ENCODE measurements at places on chromosomes 4 and X.

DNA sequence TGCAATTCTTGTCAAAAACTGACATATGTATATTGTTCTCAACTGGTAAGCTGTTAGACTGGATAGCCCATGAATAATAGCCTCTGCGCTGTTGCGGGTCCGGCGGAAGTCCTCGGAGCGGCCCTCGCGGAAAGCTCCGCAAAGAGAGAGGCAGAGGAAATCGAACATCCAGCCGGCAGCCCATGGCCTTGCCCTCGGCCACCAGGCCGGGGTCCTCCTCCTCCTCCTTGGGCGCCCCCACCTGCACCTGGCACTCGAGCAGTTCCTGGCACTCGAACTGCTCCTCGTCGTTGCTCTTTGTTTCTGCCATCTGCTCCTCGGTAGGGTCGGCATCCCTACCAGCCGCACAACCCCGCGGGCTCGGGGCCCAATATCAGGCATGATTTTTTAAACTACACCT, 1176.3 kb downstream of the PCDH18 start:
- DNase-seq = no peak

- peak; percentile 14 for DNase-seq
Observed at GRCh38 chrX:58025979-58026378, 115.7 kb upstream of the ZXDA start.

DNA sequence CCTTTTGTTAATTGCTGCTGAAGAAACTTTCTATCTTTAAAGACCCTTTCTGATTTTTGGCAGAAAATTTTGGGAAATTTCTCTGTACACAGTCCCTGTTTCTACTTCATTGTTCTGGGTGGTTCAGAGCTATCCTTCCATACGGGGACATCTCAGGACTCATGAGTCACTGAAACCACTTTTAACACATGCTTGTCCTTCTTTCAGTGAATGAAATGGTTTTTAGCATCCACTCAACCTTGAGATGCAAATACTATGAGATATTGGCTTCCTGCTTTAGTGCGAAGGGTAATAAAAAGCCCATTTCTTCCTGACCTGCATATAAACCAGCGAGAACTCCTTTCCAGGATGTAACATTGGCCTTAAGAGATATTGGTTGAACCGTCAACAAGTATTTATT, 158.0 kb downstream of the REPS2 start:
- no peak for DNase-seq

DNA sequence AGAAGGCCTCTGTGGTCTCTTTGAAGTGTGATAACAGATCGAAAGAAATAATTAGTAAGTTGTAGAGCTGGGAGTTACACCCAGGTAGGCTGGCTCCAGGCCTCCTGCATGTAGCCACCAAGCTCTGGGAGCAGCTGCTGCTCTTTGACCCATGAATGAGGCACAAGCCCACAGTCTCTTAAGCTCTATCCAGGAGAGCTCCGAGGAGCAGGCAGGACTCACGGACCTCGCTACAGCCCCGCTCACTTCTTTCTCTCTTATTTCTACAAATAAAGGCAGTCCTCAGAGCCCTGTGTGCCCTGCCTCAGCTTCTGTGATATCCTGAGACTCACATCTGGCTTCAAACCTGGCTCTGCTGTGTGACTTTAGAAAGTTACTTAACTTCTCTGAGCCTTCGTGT, 86.9 kb downstream of the EVC start:
- no peak for DNase-seq

DNA sequence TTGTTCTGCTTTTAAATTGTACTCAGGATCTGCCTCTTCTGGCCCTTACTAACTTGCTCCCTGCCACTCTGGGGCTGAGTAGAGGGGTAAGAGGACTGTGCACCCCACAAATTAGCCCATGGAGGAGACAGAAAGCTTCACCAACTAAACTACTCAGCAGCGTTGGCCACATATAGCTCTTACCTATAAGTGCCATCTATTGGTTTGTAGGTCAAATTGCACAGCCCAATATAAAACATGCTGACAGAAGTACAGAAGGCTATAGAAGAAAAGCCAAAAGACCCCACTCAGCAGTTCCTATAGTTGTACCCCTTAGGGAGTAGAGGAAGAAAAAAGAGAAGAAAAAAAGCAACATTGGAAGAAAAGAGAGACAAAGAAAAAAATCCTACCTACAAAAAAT, 341.2 kb upstream of the FMR1 start:
- DNase-seq = no peak

DNA sequence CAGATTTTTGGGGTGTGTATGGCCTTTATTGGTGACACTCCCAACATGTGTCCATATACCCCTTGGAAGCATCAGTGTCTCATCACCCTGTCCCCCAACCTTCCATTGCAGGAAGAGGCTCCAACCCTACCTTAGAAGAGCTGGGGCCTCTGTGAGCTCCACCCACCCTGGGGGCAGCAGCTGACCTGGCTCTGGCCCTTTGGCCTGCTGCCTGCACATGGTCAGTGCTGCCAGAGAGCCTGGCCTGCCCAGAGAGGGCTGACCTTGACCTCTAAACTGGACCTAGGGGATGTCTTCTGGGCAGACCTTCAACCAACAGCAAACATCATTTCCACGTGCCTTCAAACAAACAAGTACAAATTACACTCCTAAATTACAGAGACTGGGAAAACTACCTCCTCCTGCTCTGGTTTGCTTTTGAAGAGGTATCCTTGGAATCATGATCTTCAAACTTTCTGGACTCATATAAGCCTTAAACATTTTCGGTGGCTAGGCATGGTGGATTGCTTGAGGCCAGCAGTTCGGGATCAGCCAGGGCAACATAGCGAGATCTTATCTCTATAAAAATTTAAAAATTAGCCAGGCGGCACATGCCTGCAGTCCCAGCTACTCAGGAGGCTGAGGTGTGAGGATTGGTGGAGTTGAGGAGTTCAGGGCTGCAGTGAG, 27.3 kb upstream of the KIAA0232 start:
- no peak for DNase-seq

- no peak for DNase-seq
Observed at GRCh38 chrX:2910109-2910508, 19.0 kb downstream of the ARSD start.
